ENCODE measurements at places on chromosomes 3 and 15.

DNA sequence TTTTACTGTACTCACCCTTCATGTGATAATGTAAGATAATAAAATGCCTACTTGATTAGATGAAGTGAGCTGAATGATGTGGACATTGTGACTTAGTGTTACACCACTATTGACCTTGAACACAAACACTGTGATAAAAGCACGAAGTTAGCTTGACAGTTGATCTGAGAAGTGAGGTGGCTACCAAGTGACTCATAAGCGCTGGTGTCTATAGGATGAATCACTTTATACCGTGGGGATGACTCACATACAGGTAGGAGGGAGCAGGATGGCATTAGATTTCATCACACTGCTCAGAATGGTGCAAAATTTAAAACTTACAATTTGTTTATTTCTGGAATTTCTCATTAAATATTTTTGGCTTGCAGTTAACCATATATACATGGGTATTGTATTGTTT, 174.7 kb upstream of the CNTN3 start:
- DNase-seq = no peak

DNA sequence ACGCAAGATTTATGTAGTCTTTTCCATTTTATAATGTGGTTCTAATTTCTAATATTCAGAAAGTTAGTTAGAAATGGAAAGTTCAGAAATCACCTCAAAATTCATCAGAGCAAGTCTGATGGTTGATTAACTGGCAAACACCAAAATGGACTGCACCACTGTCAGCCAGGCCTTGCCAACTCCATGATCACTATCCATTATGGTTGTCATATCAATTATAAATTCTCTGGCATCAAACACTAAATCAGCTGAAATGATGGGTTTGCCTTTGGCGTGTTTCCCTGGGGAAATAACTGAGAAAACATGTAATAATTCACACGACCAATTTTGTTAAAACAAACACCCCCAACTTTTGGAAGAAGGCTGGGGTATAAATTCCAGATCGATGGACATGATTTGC, 219.4 kb downstream of the CDIN1 start:
- DNase-seq = no peak

- no peak for DNase-seq
Observed at GRCh38 chr3:32705232-32705631, 20.2 kb downstream of the CNOT10 start.

DNA sequence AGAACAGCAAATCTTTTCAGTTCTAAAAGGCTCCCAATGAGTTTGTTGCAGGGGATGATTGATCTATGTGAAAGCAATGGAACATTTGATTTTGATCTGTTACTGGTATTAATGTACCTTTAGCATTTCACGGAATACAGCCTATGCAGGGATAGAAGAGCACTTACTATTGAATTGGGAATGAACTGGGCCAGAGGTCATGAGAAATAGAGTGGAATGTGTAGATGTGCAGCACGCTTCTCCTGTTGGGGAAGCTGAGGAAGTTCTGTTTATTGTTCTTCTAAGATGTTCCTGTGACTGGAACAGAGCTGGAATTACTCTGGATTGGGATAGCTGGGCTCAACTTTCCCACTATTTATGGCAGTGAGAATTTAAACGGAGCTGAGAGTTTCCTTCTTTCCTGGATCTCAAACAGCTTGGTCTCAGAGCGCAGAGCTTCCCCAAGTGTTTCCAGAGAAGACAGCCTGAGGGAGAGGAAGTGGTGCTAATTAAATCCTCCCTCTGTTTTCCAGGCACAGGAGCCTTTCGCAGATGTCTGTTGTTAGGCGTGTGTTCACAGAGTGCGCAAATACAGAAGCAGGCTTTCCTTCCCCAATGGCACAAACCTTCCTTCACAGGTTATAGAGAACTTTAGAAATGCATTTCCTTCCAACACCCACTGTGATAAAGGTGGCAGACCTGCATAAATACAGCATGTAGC, 32.5 kb downstream of the TPRG1 start:
- no peak for DNase-seq

GRCh38 chr3:39750712-39751111, 58.7 kb upstream of the MYRIP start:
- no peak for DNase-seq

DNA sequence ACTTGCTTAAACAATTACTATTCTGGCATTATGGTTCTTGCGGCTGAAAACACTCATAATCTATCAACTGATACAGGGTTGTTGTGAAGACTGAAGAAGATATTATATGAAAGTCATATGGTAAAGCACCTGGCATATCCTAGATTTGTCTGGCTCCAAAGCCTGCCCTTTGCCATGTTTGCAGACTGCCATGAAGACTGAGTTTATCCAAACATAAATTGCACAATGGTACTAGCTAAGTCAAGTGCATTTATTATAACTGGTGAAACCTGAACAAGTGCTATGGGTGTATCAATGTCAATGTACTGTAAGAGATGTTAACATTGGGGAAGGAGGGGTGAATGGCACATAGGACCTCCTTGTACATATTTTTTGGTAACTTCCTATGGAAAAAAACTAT, 87.4 kb upstream of the MEX3B start:
- DNase-seq = no peak

DNA sequence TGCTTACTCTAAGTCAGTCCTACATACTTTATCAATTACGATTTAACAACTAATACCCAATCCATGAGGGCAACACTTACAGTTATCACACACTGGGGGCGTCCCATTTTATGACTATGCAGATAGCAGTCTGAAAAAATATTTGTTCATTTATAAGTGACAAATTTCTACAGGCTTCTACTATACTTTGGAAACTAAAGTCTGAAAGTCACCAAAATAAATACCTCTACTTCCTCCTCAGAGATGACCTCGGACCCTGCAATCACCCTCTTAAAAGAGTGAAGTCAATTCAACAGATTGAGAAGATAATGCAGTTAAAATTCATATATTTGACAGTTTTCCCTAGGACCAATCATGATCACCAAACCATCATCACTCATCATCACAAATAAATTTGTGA, 76.6 kb downstream of the GSK3B start:
- no peak for DNase-seq

DNA sequence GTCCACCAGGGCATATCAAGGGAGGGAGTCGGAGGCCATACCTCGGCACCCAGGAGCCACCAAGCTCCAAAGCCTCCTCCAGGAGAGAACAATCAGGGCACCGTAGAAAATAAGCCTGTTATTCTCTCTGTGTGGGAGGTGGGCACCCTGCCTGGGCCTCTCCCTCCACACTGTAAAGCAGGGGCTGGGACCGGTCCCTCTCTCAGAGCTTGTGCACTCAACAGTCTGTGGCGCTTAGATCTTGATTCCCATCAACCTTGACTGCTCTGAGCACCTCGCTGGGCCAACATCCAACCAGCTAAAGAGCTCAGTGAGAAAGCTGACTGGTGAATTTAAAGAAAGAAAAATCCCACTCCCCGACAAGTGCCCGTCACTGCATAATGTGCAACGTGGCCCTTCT, 53.0 kb downstream of the PCSK6 start:
- DNase-seq = no peak

GRCh38 chr3:189637750-189638149, 6.6 kb downstream of the TP63 start:
- DNase-seq = no peak

DNA sequence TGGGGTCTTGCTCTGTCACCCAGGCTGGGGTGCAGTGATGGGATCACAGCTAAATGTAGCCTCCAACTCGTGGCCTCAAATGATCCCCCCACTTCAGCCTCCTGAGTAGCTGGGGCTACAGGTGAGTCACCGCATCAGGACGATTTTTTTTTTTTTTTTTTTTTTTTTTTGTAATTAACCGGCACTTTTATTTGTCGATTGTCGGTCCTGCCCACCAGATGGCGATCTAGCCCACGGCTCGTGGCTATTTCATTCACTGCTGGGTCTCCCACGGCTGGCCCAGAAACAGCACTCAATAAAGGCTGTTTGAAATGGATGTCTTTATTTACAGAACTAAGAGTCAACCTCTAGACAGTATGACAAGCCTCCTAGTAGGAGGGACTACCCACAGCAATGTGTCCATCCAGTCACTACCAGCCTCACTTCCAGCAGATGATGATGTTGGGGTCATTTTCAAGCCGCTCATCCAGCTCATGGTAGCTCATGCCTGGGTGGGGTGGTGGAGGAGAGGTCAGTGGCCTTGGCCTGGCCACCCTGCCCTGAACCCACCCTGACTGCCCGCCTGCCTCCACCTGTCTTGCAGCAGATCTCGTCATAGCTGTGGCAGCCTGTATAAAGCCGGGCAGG, 1.8 kb upstream of the ZMYND10 start:
- peak; percentile 13 for DNase-seq

- DNase-seq = no peak
Observed at GRCh38 chr3:185552358-185552877, at the start of gene LIPH. TSS of gene LIPH (minus strand) at chr3:185552588. CDS start at chr3:185552471, 117 bp downstream.

DNA sequence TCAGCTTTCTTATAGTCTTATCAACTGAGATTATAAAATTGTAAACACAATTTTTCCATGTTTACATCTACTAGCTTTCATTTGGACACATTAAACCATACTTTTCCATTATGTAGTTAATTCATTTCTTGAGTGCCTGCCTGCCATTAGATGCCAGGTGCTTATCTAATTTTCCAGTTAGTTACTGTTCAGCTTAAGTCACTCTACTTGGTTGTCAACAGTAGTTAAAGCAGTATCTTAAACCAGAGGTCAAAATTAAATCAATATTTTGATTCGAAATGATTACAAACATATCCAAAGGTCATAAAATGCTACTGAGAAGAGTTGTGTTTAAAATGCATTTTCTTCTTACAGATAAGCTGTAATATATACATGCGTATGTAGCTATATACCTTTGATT, 56.2 kb upstream of the UBP1 start:
- DNase-seq = no peak

- DNase-seq = peak; percentile 16
Observed at GRCh38 chr3:53195602-53196574, 34.9 kb downstream of the PRKCD start.

DNA sequence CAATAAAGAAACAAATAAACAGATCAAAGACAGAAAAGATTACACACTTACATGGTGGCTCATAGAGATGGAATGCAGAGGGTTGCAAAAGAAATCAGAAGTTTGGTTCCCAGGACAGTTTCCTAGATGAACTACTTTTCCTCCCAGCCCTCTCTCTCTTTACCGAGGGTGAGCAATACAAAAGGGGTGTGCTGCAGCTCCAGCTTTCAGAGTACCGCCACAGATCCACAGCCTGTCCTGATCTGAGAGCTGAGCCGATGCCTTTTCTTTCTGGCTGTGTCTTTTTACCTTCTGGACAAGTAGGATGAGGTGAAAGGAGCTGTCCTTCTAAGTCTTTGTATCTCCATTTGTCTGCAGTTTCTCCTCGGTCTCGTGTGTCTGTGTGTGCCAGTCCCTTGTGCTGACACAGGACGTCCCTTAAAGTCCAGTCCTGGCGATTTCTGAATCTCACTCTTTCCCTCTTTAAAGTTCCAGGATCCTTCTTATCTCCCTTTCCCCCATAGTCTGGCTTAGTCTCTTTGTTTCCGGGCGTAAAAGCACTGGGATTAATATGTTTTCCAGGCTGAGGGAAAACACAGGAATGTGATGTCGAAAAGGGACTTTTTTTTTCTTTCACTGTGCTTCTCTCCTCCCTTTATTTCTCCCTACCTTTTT, 540 bp downstream of the CCDC80 start:
- no peak for DNase-seq

DNA sequence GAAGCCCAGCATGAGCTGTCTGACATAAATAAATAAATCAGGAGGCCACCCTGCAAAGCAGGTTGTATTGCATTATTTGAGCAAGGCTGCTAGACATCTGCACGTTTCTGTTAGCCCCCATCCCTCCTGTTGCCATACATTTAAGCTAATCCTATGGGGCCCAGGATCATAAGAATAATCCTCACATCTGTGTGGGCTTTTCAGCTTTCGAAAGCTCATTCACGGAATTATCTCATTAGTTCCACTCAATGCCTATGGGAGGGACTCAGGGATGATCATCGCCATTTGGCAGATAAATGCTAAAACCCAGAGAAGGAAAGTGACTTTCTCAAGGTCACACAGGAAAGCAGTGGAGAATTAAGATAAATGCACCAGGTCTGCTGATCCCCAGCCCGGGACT, 123.4 kb downstream of the TLE3 start:
- no peak for DNase-seq

DNA sequence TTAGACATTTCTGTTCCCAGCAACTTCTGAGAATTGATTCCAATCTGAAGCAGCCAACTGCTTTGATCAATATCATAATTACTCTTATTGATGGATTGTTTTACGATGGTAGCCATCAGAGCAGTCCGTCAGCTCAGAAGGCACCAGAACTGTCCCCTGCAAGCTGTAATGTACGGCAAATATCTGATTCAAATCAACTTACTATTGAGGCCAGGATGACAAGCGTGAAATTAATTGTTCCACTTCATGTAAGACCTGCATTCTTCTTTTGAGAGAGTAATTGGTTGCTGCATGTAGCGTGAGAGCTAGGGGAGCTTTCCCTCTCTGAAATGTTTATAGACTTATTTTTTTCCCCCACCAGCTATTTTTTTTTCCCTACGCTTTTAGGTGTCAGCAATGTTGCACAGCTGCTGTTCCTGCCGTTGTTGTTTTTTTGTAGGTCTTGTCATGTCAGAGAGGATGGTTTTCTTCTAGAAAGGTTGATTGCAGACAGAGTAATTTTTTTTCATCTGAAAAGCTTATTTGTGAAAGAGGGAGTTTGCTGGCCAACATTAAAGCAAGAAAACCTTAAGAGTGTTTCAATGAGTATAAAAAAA, 134.9 kb downstream of the CACNA2D3 start:
- no peak for DNase-seq

GRCh38 chr3:151379083-151379734, 5.3 kb downstream of the P2RY12 start:
- DNase-seq = no peak

DNA sequence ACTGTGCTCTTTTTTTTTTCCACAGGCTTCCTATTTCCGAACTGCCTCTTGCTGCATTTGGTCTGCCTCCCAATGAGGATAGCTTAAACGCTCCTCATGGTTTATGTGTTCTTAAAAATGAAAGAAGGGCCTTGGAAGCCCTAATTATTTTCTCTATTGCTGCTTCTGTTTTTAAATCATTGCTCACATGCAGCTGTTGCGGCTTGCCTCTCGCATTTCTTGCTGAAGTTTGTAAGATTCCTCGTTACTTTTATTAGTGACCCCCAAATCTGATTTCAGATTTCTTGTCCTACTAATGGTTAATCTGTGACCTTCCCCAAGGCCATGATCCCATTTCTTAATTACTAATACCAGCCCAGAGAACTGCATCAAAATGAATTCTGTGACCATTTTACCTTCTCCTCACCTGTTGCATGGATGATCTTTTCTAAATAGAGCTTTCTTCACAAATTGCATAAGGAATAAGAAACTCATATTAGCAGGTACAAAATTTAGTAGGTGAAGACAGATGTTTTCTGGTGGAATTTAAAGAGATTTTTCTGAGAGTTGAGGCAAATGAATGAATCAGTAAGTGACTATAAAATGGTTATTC, 1.8 kb downstream of the UBE2E1 start:
- no peak for DNase-seq

- no peak for DNase-seq
Observed at GRCh38 chr3:187288131-187288854, 3.2 kb downstream of the MASP1 start.

DNA sequence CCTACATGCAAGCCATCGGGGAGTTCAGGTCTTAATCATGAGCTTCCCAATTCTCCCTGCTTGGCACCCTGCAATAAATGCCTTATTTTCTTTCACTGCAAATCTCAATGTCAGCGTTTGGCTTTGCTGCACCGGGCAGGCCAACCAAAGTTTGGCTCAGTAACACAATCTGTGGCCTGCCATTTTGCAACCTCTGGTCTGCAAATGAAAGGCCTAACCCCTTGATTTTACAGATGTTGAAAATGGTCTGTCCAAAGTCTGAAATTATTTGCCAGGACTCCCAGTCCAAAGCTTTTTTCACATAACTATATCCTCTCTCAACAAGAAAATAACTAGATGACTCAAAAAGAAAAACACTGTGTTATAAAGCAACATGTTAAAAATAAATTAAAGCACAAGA, 34.0 kb upstream of the LEKR1 start:
- DNase-seq = no peak
